ENCODE measurements at places on chromosomes 7 and 10.

DNA sequence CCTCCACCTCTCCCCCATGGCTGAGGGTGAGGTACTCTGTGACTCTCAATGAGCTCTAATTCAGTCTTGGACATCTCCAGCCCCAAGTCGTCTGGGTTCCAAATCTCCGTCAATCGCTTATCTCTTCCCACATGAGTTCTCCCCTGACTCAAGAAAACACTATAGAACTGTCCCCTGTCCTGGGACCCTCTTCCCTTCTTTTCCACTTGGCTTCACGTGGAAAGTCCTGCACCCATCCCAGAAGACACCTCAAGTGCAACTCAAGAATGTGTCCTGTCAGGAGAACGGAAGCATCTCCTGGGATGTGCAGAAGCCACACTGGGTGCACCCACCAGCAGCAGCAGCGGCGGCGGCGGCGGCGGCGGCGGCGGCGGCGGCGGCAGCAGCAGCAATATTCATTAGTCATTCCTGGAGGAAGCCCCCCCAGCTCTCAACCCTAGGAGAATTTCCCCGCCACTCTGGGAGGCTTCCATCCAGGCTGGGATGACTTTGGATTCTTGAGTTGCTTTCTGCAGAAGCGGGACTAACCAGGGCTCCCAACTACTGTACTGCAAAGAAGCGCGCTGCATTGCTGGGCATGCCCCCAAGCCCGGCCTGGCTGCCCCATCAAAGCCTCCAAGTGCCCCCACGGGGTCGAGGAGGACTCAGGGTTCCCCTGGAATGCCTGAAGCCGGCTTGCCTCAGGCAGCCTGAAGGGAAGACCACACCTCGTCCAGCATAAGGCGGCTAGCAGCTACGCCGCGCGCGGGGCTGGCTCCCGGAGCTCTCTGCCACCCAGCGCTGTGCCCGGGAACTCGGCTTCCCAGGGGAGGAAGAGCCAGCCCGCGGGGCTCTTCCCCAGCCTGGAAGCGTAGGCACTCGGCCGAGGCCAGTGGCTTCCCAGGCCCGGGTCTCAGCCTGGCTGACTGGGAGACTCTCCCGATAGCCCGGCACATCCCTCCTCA lies 1.0 kb downstream of the CRTAC1 start:
- no peak for DNase-seq

DNA sequence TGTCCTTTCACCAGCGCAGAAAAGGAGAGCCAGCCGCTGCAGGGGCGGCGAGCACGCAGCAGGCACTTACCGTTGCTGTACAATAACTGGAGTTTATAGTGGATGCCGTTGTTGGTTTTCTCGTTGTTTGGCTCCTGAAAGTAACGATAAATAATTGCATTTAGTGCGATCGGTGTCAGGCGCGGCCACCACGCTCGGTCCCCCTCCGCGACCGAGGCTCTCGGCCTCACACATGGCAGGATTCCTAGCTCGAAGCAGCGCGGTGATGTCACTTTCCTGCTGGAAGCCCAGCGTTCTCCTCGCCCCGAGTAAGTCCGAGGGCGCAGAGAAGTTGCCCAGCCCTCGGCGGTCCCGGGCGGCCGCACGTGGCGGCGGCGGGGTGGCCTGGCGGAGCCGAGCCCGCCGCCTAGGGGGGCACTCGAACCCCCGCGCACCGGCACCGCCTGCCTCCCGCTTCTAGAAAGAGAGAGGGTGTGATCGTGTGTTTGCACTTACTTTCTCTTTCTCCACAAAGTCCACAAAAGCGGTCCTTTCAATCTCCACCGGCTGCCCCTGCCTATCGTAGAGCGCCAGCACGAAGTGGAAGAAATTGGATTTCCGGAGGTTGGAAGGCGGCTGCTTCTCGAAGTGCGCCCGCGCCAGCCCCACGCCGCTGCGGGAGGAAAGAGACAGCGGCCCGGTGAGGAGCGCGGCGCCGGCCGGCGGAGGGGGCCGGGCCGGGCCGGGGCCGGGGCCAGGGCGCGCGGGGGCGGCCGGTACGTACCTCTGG lies 1.0 kb downstream of the EBF3 start:
- no peak for DNase-seq

GRCh38 chr7:36982766-36983165 lies 258.5 kb upstream of the AOAH start:
- DNase-seq: no peak

DNA sequence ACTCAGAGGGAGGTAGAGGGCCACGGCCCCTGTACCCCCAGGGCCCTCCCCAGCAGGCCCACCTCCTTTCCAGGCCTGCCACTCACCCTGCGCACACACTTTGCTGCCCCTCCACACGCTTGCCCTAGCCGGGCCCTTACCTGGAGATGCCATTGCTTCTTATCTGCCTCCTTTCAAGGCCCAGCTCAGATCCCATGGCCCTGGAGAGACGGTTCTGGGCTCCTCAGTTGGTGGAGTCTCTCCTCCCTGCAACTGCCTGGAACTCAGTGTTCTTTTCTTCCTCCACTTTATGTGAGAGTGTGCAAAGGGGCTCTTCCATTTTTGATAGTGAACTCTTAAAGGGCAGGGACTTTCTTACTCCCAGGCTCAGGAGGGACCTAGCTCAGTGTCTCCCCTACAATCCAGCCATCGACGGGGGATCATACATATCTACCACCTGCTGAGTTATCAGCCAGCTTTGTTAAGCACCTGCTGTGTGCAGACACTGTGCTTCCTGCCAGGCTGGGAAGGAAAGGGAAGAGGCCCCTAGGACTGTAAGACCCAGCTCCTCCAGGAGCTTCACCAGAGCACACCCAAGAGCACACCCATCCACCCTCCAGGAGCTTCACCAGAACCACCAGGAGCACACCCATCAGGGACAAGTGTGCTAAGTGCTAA lies 89.3 kb upstream of the MACROH2A2 start:
- DNase-seq: no peak

GRCh38 chr7:44970523-44971051 lies 8.2 kb downstream of the MYO1G start:
- no peak for DNase-seq

DNA sequence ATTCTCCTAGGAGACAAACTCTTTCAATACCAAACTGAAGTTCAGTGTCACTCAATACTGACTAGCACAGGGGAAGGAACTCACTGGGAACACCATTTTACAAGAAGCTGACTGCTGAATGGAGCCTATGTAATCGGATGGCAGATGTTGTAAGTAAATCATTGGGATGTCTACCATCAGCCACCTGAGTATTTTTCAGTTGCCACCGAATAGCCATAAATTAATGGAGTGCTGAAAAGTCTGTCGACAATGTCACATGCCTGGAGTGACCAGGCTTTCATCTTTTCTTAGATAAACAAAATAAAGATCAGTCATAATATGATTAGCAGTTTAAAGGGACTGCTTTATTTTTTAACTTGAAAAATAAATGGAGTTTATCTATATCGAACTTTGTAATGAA lies 145.9 kb upstream of the SEMA3E start:
- DNase-seq: no peak

GRCh38 chr7:139618482-139619366 lies 95.2 kb downstream of the CLEC2L start:
- DNase-seq: no peak

DNA sequence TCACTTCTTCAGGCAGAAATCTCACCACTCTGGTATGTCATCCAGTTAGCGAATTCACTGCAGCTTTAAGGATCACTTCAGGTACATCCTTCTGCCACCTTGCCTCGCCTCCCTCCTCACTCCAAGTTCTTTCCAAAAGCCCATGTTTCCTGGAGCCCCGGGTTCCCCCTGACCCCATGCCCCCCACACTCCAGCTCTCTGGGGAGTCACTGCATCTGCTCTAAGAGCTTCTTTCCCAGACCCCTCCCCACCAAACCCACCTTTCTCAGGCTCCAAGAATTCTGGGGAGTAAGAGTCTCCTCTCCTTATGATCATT lies 969.5 kb upstream of the ZNF722 start:
- no peak for DNase-seq

GRCh38 chr10:111996103-111996502 lies 187.5 kb downstream of the GPAM start:
- DNase-seq: no peak

DNA sequence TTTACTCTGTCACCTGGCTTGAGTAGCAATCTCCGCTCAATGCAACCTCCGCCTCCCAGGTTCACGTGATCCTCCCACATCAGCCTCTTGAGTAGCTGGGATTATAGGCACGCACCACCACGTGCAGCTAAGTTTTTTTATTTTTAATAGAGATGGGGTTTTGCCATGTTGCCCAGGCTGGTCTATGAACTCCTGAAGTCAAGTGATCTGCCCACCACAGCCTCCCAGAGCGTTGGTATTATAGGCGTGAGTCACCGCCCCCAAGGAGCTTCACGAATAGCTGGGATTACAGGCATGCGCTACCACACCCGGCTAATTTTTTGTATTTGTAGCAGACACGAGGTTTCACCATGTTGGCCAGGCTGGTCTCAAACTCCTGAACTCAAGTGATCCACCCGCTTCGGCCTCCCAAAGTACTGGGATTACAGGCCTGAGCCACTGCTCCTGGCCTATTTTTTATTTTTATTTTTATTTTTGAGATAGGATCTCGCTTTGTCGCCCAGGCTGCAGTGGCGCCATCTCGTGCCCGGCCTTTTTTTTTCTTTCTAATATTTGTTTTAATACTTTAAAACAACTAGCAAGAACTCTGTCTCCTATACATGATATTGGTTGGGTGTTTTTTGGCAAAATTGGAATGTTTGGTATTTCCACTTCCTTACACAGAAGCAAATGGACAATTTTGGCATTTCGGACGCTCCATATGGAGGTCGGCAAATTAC lies 1.1 kb downstream of the EFCAB10 start:
- no peak for DNase-seq

- DNase-seq: no peak
Measured at GRCh38 chr10:14560274-14560673, 214.4 kb downstream of the FAM107B start.

GRCh38 chr10:129850790-129851189 lies 113.3 kb downstream of the EBF3 start:
- no peak for DNase-seq

GRCh38 chr10:107733328-107734130 lies 569.0 kb upstream of the SORCS1 start:
- no peak for DNase-seq

DNA sequence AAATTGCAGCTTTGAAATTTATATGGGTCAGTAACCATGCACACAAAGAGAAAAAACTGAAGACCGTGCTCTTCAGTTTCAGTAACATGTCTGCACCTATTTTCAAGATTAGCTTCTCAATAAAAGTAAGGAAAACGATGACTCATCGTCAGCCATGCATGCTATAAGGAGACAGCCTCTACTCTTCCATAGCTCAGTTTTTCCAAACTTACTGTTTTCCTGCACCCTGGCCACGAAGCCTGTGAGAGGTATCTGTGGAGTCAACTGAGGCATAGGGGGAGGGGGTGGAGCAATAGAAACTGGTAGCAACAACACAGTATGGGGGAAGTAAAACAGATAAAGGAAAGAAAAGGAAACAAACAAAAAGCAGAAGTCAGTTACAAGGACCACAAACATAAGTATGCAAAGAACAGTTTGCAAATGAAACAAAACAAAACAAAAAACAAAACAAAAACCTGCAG lies 58.0 kb downstream of the PDSS1 start:
- no peak for DNase-seq

DNA sequence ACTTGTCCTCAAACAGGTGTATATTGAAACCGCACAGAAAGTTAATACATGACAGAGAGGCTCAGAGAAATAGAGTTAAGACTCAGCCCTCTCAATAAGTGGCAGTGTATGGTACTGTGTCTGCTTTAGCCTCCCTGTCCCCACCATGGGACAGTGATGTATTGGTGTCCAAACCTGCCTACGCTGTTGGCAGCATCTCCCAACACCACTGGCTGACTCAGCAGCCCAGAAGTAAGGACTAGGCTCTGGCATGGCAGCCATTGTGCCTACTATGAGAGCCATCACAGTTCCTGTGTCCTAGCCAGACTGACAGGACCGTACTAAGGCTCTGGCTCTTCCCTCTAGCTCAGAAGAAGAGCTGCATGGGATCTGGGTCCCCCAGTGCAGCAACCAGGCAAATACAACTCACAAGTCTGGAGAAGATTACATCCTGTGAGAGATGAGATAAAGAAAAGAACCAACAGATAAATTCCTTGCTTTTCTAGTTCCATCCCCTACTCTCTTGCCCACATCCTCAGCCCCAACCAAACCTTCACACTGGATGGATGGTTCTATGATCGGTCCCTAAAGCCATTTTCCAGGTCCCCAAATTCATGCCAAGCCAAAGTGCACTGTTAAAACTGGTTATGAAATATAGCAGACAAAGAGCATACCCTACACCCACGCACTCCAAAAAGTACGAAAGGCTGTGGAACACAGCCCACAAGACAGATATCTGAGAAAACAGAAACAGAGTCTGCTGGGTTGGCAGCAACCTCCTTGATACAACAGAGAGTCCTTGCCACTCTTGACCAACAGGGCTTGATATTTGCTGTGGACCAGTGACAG lies 44.1 kb upstream of the DMTF1 start:
- DNase-seq: no peak

GRCh38 chr10:99435986-99436638 lies 5.7 kb upstream of the GOT1 start:
- no peak for DNase-seq

GRCh38 chr7:79823246-79823951 lies 311.2 kb upstream of the GNAI1 start:
- DNase-seq: no peak

GRCh38 chr10:77156406-77156879 lies 481.2 kb downstream of the KCNMA1 start:
- DNase-seq: no peak

DNA sequence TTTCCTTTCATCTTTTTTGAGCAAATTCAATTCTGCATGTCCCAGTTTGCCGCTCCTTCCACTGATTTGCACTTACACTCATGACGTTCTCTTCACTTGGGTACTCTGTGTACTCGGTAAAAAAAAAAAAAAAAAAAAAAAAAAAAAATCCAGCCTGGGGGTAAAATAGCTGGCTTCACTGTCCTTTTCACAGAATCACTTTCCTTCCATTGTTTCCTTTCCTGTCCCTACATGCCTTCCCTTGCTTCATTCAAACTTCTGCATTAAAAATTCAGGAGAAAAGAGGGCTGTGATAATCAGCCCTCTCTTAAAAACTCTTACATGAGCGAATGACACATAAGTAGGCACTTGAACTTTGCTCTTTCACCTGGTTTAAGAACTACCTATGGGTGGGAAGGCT lies 8.7 kb downstream of the ANKRD1 start:
- no peak for DNase-seq

GRCh38 chr10:76150139-76150875 lies 718.9 kb downstream of the LRMDA start:
- DNase-seq: no peak

- DNase-seq: no peak
Measured at GRCh38 chr7:79352323-79352722, 101.1 kb downstream of the MAGI2 start.

DNA sequence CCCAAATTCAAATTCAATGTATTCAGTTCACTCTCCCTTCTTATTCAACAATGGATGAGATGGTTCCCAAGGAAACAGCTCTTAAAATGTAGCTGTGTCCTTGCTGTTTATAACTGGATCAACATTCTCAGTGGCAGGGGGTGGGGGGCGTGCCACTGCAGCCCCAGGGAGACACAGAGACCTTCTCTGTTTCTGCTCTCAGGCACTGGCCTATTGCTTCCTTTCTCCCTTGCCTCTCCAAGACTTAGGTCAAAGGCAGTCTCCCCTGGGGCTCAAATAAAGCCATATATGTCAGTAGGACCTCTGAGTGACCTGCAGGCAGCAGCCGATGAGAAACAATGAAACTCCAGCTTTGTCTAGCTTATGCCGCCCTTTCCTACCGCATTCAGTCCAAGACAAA lies 20.7 kb downstream of the VSTM4 start:
- no peak for DNase-seq

- DNase-seq: no peak
Measured at GRCh38 chr7:157825325-157825724, 488.5 kb downstream of the DNAJB6 start.
